ENCODE measurements at places on chromosomes 2 and 18.

- DNase-seq, result no peak
Observed at GRCh38 chr2:85709401-85709811, 15.2 kb downstream of the GNLY start.

GRCh38 chr2:52034706-52035105, 1002.8 kb upstream of the NRXN1 start:
- DNase-seq, result no peak

- DNase-seq, result peak; percentile 62
Observed at GRCh38 chr2:128305555-128306080, 13.1 kb downstream of the HS6ST1 start.

DNA sequence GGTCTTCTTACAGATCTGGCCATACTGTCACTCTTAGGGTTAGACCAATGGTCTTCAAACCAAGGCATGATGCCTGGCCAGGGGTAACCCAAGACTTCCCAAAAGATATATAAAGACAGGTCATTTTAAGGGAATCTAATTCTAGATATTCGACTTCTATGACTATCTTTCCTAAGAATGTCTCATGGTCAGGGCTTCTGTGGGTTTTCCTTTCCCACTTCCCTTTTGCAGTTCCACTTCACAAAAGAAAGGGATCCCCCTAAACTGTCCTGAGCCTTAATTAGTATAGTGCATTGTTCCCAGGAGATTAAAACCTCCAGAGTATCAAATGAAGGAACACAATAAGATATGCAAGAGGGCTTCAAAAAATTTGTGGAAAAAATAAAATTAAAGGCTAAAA, 223.6 kb upstream of the SIX2 start:
- DNase-seq, result no peak

GRCh38 chr2:223613017-223613950, 11.1 kb upstream of the SCG2 start:
- DNase-seq, result no peak

- DNase-seq, result peak; percentile 22
Observed at GRCh38 chr2:26711457-26712161, 19.1 kb downstream of the KCNK3 start.

- DNase-seq, result no peak
Observed at GRCh38 chr2:215667585-215668377, 231.9 kb upstream of the FN1 start.

DNA sequence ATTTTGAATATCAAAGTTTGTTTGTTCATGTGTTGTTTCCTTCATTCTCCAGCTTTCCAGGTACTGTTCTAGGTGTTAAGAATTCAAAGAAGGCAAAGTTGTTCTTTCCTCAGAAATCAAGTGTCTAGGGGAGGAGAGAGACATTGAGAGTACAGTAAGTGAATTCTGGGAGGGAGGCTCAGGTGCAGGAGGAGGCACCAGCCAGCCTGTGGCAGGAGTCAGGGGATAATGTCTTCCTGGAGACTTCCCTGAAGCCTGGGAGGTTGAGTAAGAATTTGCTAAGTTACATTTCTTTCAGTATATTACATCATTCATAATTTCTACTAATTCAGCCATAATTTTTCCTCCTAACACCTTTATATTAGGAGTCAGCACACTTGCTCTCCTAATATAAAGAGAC, 462.1 kb downstream of the TDRD15 start:
- no peak for DNase-seq

GRCh38 chr2:62407838-62408237, 98.2 kb downstream of the TMEM17 start:
- DNase-seq, result no peak

- DNase-seq, result no peak
Observed at GRCh38 chr2:105537466-105537865, 138.6 kb upstream of the FHL2 start.

- DNase-seq, result no peak
Observed at GRCh38 chr2:73907840-73908452, 15.1 kb downstream of the ACTG2 start.

- DNase-seq, result no peak
Observed at GRCh38 chr2:119263025-119263424, 39.4 kb downstream of the STEAP3 start.

DNA sequence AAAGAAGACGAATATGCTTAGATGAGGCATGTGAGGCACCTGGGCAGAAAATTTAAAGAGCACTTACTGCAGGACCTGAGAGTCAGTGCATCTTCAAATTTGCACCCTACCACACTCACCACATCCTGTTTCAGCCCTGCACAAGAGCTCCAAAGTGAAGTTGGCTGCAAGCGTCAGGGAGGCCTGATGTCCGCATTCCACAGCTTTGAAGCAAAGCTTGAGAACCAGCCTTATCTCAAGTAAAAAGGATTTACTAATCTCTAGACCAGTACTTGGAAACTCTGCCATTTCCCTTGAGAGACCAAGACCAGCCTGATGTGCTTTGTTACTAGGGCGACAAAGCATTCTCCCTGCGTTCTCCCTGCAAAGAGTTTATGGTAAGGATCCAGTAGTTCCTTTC, 3.4 kb upstream of the ASNSD1 start:
- no peak for DNase-seq

- no peak for DNase-seq
Observed at GRCh38 chr2:60836491-60836890, 44.9 kb upstream of the REL start.

DNA sequence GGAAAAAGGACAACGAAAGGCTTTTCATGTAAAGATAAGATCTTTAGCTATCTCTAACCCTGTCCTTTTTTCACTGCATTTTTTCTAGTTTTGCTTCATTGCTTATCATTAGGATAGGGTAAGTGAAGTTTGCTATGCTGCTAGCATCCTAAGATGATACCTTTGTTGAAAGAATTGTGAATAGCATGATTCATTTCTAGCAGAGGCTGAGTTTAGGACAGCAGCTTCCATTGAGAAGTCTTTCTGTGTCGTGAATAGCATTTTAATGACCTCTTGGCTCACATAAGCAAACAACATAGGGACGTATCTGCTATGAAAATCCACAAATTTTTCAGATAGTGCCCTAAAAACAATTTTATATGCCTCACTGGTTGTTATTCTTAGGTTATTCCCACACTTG, 36.4 kb upstream of the GAREM2 start:
- DNase-seq, result no peak

GRCh38 chr2:28612131-28612812, 116.4 kb downstream of the PLB1 start:
- no peak for DNase-seq

DNA sequence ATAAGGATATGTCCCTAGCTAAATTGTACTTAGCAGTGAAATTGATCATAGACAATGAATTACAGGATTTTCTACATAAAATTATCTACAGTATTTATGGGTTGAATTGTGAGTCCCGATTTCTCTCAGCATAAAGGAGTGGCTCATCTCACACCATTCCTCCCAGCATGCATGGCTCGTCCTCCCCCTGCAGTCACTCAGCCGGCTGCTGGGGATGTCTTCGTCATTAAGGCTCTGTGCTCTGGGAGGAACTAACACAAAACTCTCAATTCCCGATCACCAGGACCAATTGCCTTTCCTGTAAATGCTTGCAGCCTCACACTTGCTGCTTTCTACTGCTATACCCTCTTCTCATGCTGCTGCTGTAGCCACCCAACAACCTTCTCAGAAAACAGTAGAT, 75.9 kb downstream of the TXNL1 start:
- no peak for DNase-seq

- no peak for DNase-seq
Observed at GRCh38 chr2:120444691-120445240, 98.8 kb downstream of the INHBB start.

- no peak for DNase-seq
Observed at GRCh38 chr18:53997064-53997463, 227.4 kb downstream of the MBD2 start.

DNA sequence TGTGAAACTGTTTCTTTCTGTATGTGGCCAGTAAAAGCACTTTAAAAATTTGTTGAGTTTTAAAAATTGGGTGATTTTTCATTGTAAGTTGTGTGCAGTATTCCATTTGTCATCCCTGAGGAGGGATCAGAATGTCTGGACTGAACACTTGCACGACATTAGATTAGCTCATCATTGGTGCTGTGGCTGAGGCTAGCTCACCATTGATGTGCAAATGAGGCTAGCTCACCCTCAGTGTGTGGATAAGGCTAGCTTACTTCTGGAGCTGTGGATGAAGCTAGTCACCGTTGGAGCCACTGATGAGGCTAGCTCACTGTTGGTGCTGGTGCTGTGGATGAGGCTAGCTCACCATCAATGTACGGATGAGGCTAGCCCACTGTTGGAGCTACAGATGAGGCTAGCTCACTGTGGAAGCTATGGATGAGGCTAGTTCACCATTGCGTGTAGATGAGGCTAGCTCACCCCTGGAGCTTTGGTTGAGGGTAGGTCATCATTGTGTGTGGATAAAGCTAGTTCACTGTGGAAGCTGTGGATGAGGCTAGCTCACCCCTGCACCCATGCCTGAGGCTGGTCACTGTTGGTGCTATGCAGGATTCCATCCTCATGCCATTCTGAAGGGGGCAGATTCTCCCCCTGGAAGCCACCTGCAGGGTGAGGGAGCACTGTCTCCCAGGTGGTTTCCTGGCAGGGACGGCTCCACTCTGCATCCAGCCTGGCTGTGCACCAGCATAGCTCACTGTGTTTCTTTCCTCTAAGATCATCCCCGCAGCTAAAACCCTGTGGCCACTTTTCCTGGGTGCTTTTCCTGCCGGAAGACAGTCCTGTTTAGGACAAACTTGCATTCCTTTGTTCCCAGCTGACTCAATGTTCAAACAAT, 101.1 kb downstream of the TWIST2 start:
- DNase-seq, result no peak

DNA sequence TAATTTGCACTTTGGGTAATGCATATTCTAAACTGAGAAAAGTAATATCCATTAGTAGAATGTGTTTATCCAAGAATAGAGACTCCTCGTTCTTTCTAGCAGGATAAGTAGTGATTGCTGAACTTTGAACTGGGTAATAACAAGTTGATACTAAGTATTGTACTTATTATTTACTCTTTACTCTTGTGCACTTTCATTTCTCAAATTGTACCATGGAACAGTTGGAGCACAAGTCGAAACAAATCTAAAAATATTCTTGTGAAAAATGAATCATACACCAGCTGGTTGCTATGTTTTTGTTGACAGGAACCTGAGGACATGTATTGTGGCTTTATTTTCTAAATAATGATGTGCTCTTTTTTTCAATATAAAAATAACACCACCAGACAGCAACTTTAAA, 111.9 kb downstream of the RGPD3 start:
- DNase-seq, result no peak

- DNase-seq, result peak; percentile 41
Observed at GRCh38 chr2:161250864-161251436, 57.3 kb upstream of the PSMD14 start.

DNA sequence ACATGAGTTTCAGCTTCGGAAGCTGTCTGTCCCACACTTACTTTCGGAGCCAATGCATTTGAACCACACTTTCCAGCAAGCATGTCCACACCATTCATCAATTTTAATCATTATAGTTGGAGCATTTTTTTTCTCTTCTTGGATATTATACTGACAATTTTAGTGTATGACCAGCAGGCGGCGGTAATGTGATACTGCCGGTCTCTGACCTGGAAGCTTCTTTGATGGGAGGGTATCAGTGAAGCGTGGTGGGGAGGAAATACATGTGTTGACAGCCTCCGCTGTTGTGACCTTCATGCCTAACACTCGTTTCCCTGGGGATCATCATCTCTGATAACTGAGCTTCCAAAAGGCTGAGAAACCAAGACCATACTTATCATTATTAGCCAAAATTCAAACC, 231.7 kb downstream of the GBX2 start:
- no peak for DNase-seq

DNA sequence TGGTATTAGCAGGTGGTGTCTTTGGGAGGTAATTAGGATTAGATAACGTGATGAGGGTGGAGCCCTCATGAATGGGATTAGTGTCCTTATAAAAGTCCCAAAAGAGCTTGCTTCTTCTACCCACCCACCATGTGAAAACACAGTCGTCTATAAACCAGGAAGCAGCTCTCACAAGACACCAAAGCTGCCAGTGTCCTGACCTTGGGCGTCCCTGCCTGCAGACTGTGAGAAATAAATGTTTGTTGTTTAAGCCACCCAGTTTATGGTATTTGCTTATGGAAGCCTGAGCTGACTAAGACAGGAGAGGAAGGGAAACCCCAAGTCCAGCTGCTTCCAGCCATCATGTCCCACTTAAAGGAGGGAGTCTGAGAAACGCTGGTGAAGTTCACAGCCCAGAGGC, 13.6 kb downstream of the ADI1 start:
- DNase-seq, result no peak

- no peak for DNase-seq
Observed at GRCh38 chr2:63484901-63485300, 103.4 kb downstream of the WDPCP start.

DNA sequence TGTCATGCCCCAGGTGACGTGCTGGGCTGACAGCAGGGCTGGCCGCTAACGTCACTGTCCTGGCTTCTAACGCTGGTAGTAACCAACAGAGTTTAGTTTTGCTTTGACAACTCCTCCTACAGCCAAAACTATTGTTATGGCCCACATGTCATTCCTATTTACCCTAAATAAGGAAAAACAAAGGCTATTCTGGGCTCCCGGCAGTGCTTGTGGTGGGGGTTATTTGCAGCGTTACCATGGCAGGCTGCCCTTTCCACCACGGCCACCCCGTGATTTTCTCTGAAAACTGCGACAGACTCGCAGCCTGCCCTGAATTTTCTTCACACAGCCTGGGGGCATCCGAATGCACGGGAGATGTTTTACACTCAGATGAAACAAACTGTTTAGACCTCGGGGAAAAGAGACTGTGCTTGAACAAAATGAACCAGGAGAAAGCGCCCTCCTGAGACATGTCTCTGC, 115.2 kb downstream of the FAM210A start:
- no peak for DNase-seq
